ENCODE measurements at places on chromosomes 7 and 10.

GRCh38 chr7:4962872-4963775, 4.1 kb upstream of the MMD2 start:
- no peak for DNase-seq

GRCh38 chr7:132354527-132354926, 221.7 kb downstream of the PLXNA4 start:
- no peak for DNase-seq

DNA sequence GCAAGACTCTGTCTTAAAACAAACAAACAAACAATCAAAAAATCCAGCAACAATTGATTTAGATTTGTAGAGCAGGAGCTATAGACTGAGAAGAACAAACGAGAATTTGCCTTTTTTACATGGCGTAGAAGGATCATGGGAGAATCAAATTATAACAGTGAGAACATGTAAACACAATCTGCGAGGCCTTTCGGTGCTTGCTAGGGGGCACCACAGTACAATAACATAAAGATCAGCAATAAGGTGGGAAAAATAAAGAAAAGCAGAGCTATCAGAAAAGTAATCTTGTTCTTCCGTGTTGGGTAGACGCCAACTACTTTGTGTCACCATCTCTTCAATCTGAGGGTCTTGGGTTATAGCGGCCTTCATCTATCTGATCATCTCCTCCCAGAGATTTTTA, 82.2 kb downstream of the NOD1 start:
- DNase-seq = no peak

GRCh38 chr7:72413886-72414285, 1.7 kb upstream of the CALN1 start:
- DNase-seq = no peak

GRCh38 chr10:117710181-117710798, 167.7 kb downstream of the EMX2 start:
- DNase-seq = no peak

DNA sequence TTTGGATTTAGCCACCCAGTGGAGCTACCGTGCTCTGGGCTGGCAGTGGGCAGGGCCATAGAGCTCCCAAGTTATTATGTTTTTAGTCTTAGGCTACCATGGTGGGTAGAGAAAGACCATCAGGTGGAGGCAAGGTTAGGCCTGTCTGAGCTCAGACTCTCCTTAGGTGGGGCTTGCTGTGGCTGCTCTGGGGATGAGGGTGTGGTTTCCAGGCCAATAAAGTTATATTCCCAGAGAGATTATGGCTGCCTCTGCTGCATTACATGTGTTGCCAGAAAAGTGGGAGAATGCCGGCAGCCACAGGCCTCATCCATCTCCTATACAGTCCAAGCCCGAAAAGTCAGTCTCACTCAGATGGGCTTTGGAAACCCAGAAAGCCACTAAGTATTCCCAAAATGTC, 34.2 kb upstream of the PPP1R9A start:
- no peak for DNase-seq

GRCh38 chr7:90119178-90119971, 34.9 kb upstream of the STEAP1 start:
- peak; percentile 57 for DNase-seq

- DNase-seq = peak; percentile 72
These were observed 262.2 kb downstream of the BAMBI start for GRCh38 chr10:28939281-28940157.

GRCh38 chr10:21042536-21042935, 145.4 kb upstream of the NEBL start:
- DNase-seq = no peak

DNA sequence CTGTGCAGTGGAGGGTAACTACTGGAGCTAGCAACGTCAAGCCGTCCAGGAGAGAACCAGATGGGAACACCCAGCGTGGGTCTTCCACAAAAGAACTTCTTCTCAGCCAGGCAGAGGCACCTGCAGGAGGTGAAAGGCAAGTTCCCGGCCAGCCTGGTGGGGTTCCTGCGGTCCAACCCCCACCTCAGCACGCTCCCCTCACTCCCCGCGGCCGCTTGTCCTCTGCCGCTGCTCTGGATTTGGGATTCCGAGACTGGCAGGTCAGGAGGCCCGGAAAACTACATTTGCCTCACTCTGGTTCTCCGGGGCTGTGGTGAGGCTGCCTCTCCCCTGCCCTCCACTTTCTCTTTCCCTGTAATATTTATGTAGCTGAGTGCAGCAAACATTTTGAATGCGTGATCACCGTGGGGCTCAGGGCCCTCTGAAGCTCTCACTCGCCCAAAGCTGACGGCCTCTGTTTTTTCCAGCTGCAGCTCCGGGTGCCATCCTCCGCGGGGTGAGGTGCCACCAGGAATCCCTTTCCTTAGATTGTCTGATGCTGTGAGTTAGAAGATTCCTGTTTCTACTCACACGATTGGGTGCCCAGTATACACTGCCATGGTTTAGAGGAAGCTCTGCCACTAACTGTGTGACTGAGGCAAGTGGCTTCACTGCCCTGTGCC, 366.9 kb downstream of the DNAJB6 start:
- DNase-seq = no peak

DNA sequence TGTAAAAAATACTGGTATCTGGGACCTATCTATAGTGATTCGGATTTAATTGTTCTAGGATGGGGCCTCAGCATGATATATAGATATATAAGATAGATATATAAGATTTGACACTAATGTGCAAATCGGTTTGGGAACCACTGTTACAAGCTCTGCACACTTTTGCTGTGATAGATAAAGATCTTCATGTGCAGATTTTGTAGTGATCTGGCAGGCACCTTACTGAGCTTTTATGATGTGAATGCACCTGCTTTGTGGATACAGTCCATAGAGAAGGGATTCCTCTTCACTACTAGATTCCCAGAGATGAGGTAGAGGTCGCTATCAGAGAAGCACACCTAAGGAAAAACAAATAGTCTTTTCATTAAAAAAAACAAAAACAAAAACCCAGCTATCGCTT, 33.3 kb upstream of the PCGF5 start:
- DNase-seq = no peak
